Activated T-helper 1 cell treated with anti-CD3 and anti-CD28 coated beads, Interleukin-12 subunit alpha, Interleukin-12 subunit beta, Interleukin-2, Interleukin-4 antibody, amounts not matched to agents 30 ng/mL and 10 ng/mL and 1 ng/mL, durations not matched to agents 14 hours and 24 hours and 36 hours (primary cell): ENCODE measurements at places on chromosomes 3 and 15. TPM values are rescaled to one million over a fixed set of nuclear protein-coding genes. Genes with fewer than 3 reads are reported as not detected.

DNA sequence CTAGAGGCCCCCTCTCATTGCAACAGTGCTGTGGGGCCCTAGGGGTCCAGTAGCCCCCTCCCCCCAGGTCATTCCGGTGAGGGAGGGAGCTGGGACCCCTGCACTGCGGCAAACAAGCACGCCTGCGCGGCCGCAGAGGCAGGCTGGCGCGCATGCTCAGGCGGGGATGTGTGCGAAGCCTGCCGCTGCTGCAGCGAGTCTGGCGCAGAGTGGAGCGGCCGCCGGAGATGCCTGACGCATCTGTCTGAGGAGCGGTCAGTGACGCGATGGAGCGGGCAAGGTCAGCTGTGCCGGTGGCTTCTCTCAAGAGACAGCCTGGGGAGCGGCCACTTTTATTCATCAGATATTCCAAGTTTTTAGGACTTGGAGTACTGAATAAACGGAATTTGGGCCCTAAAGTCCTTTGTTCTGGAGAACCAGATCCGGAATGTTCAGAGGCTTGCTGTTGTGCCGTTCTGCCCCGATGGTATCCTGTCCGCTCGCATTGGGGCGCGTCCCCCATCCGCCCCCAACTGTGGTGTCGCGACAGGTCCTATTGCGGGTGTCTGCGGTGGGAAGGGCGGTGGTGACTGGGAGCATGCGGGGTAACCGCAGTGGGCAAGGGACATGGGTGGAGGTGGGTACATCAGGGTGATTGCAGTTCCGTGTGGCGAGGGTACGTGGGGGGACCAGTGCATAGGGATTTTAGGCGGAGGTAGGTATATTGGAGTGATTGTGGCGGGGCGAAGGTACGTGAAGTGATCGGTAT is at the start of the genes SNRPN and SNURF:
SNRPN (plus strand) TSS at position 205 of the 748 bp plus-strand sequence. CDS start 19,467 bp downstream, outside the sequence.
SNURF (plus strand) TSS at position 205 of the 748 bp plus-strand sequence; CDS start at position 267, 62 bp downstream.
- H3K27me3 ChIP-seq = no peaks in the 10 kb centered on the region
- H3K4me3 ChIP-seq = peak within 1 kb of the TSS; percentile 95
- DNase-seq = peak; percentile 52
- H3K36me3 ChIP-seq = peaks cover 3% of the 10 kb centered on the region
- peaks cover 10% of the 10 kb centered on the region for H3K4me1 ChIP-seq
- H3K27ac ChIP-seq = peak within 1 kb of the TSS; percentile 92

DNA sequence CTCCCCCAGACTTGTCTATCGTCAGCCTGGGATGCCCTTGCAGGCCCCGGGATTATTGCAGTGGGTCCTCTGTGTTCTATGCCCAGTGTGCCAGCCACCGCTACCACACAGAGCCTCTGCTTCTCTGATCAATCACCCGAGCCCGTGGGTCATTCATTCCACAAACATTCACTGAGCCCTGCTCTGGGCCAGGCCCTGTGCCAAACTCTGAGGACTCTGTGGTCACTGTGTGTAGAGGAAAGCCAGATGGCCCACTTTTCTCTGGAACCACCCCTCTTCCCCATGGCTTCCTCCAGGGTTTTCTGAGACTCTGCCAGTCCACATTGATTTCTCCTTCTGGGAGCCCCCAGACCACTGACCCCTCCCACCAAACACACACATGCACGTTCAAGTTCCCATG is 55.5 kb downstream of the BSN start:
- H3K27ac ChIP-seq = no peak overlapping the region
- DNase-seq = no peak
- H3K27me3 ChIP-seq = peaks cover 2% of the 10 kb centered on the region
- H3K4me1 ChIP-seq = no peaks in the 10 kb centered on the region
- H3K4me3 ChIP-seq = no peak overlapping the region

GRCh38 chr3:107206141-107206540 is 171.1 kb upstream of the CCDC54 start:
- no peaks in the 10 kb centered on the region for H3K4me1 ChIP-seq
- no peak overlapping the region for H3K27ac ChIP-seq
- DNase-seq = no peak
- no peak overlapping the region for H3K4me3 ChIP-seq

- H3K36me3 ChIP-seq = no peaks in the 10 kb centered on the region
- no peak overlapping the region for H3K27ac ChIP-seq
- no peak overlapping the region for H3K4me3 ChIP-seq
- H3K27me3 ChIP-seq = peaks cover 12% of the 10 kb centered on the region
These were observed 178.1 kb downstream of the OPA1 start for GRCh38 chr3:193771011-193771652.

DNA sequence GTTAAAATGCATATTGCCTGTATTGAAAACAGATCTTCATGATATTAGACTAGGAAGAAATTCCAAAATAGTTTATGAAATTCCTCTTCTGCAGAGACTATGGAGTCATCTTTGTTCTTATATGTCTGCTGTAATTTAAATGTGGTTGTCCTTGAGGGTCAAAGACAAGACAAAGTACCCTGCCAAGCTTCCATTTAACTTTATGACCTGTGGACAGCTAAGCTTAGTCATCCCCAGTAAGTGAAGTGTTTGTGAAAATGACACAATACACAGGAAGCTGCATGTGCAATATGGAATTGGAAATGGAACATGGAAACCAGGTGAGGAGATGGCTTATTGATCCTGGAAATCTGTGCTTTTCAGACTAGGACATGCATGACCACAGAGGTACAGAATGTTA is 68.5 kb upstream of the GBE1 start:
- H3K27me3 ChIP-seq = peaks cover 1% of the 10 kb centered on the region
- H3K36me3 ChIP-seq = no peaks in the 10 kb centered on the region
- DNase-seq = no peak
- no peak overlapping the region for H3K4me3 ChIP-seq

The WDR53 gene
- total RNA-seq = 24.8 and 25.5 TPM in 2 replicates

The TIMP4 gene
- 0.12 TPM in 1 of 2 replicates, not detected in the other for total RNA-seq

The CLDN18 gene
- total RNA-seq = not detected in 2 replicates

The CCDC39 gene
- not detected in 2 replicates for total RNA-seq

DNA sequence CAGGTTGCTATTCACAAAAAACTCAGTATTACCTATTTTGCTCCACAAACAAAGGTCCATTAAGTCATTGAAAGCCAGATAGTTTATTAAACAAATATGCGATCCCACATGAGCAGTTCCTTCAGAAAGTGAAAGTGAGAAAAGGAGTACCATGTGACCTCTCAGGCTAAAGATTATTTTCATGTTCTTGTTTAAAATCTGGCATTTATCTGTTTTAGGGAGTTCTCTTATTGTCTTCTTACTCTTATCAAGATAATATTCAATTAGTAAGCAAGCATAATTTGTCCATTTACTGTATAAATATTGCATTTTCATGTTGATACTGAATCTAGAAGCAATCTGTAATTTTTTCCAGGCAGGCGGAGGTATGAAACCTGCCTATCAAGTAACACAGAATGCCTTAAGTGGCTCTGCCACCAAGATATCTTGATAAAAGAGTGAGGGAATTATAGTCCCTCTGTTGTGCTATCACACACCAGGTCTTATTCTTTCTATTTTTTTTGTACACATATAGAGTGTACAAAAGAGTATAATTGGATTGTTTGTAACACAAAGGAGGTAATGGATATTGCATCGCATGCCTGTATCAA is 20.1 kb upstream of the PLSCR5 start:
- H3K27ac ChIP-seq = no peak overlapping the region
- H3K4me1 ChIP-seq = no peaks in the 10 kb centered on the region
- H3K36me3 ChIP-seq = no peaks in the 10 kb centered on the region
- H3K4me3 ChIP-seq = no peak overlapping the region

The SPTSSB gene
- not detected in 2 replicates for total RNA-seq

GRCh38 chr3:4824926-4825325 is 154.3 kb upstream of the BHLHE40 start:
- DNase-seq = no peak
- H3K4me3 ChIP-seq = peak overlapping the region; percentile 86
- peaks cover 73% of the 10 kb centered on the region for H3K36me3 ChIP-seq
- H3K27ac ChIP-seq = peak overlapping the region; percentile 100
- H3K27me3 ChIP-seq = no peaks in the 10 kb centered on the region
